ENCODE measurements at places on chromosomes 4 and X.

DNA sequence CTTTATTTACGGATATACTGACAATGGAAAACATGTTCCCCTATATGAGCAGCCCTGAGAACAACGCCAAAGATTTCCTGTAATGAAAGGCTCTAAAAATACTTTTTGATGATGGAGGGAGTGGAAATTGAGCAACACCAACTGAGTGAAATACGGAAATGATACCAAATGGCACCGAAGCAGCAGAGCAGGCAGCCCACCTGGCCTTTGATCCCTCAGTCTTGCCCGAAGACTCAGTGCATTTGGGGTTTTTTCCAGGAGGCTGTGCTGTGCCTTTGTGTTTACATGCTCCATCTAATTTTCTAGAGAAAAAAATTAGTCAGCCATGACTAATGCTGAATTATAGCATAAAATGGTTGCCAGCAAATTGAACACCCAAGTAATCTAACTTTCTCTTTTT lies 169.9 kb upstream of the RBPJ start:
- no peak for DNase-seq

DNA sequence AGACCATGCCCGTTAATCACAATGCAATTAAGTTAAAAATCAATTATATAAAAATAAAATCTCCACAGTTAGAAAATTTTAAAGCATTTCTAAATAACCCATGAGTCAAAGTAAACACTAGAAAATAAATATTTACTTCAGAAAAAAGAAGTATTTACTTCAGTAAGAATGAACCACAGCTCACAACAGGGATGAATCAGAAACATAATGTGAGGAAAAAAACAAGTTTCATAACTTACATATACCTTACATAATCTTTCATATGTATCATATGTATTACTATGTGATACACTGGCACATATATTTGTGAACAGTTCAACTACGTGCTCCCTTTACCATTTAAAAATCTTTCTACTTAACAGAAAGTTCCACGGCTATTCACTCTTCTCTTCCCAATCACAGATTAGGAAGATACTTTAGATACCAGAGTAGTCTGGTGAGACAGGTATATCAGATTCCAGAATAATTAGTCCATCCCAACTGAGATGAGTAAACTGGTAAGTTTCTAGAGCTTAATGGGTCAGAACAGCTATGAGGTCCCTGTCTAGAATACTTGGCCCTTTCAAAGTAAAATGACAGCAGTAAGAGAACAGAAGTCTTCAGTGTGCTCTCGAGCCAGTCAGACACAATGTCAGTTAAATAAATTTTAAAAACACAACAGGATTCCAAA lies 70.3 kb downstream of the SH3RF1 start:
- no peak for DNase-seq

DNA sequence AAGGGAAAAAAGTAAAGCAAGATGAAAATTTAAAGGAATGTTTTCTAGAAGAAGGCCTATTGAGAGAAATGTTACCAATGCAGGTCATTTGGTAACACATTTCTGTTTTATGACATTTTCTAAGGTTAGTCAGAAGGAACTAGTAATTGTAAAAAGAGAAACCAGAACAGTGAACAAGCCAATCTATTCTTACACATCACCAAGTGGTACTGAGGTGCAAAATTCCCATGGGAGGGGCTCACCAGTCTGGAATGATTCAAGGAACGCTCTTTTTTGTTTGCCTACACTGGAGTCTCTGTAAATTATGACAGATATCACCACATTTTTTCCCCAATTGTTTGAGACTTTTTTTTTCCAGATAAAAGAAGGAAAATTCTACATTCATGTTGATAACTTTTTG lies 404.7 kb upstream of the CNKSR2 start:
- DNase-seq = no peak

DNA sequence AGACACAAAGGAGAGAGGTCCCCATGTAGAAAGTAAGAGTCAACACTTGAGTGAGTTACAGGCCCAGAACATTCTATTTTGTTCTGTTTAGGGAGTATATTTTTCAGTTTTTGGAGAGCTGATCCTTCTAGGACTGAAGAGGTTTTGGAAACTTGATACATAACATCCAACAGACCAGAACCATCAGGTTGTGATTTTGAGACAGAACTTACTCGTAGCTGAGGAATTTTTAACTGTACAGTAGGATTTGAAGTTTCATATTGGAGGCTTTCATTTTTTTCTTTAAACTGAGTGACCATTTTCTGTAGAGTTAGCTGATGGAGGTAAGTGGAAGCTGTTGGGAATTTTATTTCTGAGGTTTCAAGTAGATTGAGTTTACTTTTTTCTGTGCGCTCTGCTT lies 73.3 kb downstream of the NCAPG start:
- DNase-seq = no peak

GRCh38 chr4:24322511-24322910 lies 261.8 kb downstream of the DHX15 start:
- DNase-seq = no peak

DNA sequence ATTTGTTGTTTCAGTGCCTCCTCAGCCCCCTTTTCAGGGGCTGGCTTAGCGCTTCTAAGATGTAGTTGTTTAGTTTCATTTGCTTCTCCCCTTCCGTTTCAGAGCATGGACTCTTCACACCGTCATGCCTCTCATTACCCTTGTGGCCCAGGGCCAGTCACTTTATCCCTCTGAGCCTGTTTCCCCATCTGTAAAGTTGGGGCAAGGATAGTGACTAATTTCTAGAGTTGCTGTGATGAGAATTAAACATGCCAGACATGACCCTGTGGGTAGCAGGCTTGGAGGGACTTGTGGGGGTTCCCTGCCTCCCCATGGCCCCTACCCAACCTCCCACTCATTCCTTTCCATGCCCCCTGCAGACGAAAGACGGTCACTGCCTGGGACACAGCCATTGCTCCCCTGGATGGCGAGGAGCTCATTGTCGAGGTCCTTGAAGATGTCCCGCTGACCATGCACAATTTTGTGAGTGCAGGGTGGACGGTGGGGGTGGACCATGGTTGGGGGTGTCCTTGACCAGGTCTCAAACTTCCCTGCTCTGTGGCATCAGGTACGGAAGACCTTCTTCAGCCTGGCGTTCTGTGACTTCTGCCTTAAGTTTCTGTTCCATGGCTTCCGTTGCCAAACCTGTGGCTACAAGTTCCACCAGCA lies 3.6 kb downstream of the ARAF start:
- DNase-seq = no peak

DNA sequence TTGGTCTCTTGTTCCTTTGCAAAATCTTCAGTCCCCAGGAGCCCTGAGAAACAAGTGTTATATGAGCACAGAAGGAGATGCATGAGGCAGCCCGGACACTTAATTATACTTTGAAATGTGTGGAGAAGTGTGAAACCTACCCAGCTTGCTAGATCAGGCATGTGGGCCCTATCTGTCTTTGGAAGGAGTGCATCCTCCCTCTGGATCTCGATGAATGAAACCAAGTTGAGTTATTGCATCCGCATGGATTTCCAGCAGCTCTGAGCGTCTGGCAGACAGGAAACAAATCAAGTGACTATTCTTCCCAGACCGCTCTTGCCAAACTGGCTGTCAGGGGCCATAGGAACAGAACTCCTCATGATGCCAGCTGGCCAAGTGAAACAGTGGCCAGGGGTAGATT lies 19.6 kb upstream of the SOWAHD start:
- no peak for DNase-seq

DNA sequence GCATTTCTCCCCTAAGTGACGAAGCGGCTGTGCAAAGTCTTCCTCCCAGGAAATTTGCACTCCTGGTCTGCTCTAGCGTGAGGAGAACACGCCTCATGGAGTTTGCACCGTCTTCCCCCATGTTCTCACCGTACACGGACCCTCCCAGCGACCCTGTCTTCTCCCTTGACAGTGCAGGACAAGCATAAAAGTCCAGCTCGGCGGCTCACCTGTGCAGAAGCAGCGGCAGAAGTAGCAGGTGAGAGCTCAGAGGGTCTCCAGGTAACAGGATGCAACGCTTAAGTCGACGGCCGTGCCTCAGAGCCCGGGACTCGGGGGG lies 314 bp downstream of the P2RY8 start:
- DNase-seq = no peak

- peak; percentile 14 for DNase-seq
Measured at GRCh38 chr4:104064646-104065577, 345.1 kb upstream of the TACR3 start.

- no peak for DNase-seq
Measured at GRCh38 chrX:153544727-153545126, 27.3 kb downstream of the ATP2B3 start.

DNA sequence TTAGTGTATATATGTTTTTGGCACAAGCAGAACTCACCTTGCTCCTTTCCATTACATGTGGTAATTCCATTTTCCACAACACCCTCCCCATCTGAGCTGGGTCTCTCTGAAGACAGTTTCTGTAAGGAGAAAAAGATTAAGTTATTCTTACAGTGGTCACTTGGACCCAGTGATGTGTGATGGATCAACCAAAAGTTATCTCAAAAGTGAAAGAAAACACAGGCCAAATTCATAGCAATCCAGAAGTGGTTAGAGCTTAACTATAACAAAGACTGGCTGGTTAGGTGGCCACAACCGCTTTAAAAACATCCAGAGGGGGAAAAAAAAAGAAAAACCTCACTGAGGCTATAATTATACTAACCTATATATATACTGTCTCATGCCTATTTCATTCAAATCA lies 123.7 kb downstream of the AFAP1 start:
- no peak for DNase-seq

- no peak for DNase-seq
Measured at GRCh38 chrX:97315939-97316338, 432.2 kb downstream of the RPA4 start.

- DNase-seq = no peak
Measured at GRCh38 chrX:113770071-113770470, 813.8 kb upstream of the HTR2C start.

- DNase-seq = no peak
Measured at GRCh38 chrX:74291577-74291963, 12.4 kb upstream of the ZCCHC13 start.

- DNase-seq = no peak
Measured at GRCh38 chr4:168685136-168685809, 188.4 kb downstream of the PALLD start.

DNA sequence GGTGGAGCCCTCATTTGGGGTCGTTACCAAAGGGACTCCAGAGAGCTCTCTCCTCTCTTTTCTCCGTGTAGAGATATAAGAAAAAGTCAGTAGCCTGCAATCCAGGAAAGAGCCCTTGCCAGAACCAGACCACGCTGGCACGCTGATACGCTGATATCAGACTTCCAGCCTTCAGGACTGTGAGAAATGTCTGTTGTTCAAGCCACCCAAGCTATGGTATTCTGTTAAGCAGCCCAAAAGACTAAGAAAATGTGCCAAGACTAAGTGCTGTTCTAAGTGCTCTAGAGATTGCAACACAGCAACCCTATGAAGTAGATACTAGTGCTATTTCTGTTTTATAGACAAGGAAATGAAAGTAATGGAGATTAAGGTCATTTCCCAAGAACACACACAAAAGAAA lies 205.7 kb downstream of the CAMK2D start:
- DNase-seq = peak; percentile 79

- no peak for DNase-seq
Measured at GRCh38 chrX:52270453-52271116, 85.9 kb downstream of the MAGED4 start.

DNA sequence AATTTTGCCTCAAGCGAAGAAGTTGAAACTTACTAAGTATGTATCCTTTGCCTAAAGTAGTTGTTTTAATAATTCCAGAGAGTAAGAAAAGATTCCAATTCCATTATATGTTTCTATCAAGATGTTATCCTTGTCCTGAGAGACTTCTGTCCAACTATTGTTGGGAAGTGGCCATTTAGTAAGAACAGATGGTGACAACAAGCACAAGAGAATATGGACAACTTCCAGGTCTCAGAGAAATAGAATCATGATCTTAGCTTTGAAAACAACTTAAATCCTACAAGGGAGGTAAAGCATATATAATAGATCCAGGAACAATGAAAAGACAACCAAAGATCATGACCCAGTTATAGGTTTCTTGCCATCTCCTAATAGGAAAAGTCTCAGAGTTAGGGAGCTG lies 486.6 kb upstream of the PCDH10 start:
- DNase-seq = no peak

DNA sequence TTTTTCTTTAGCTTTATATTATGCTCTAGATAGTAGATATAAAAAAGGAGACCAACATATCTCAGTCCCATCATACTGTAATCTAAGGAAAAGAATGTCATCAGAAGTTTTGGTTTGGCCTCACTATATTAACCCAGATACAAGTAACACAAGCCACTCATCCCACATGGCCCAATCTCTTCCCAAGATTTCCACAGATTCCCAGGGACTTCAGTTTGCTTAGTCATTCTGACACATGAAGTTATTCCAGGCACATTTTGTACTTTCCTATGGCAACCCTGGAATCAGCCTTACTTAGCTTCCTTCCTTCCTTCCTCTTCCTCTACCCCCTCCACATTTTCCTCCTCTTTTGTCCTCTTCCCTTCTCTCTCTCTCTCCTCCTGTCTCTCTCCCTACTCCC lies 21.7 kb upstream of the DCLK2 start:
- no peak for DNase-seq

DNA sequence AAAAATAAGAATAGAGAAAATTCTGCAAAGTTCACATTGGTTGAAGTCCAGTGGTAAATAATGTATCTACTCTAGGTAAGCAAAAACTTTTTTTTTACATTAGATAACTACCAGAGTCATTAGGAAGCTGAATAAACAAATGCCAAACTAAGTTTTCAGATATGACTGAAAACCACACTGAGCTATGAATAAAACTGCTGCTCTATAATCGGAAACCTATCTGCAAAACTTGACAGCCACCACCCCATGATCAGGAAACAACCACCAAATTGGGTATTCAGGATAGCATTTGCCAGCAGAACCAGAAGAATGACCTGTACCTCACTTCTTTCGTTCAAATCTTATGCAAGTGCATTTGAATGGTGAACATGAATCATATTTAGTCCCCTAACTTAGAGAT lies 173.0 kb upstream of the TET2 start:
- no peak for DNase-seq

DNA sequence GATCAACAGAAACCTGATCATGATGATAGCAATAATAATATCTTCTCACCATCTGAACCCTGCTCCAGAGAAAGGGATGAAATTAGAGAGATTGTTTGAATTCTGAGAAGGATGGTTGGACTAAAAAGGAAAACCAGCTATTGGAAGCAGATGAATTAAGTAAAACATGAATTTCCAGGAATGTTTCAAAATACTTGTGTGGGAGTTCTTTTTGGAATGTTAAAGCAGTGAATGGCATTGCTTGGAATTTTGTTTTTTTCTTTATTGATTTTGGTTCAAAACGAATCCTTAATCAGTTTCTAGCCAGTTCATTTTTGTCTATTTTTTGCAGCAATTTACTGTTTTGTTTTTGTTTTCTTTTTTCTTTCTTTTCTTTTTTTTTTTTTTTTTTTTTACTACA lies 150.3 kb downstream of the NHS start:
- no peak for DNase-seq

- no peak for DNase-seq
Measured at GRCh38 chrX:41688835-41689234, at the start of gene GPR34. TSS of gene GPR34 (plus strand) at chrX:41688973. CDS start at chrX:41695634, 6,661 bp downstream.

DNA sequence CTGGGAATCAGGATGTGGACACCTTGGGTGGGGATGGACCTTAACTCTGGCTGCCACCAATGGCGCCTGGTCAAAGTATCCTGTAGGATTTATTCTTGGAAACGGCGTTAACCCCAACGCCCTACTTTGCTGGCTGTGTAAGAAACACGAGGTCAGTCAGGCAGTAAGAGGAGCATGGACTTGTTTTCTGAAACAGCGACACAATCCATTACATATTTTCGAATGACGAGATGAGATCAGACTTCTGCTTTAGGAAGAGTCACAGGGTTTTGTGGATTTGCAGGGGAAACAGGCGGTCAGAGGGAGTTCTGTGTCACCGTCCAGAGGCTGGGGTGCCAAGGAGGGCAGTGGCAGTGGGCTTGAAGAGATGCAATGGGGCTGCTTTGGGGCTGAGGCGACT lies 92.2 kb downstream of the TBL1X start:
- DNase-seq = no peak
